ENCODE measurements at places on chromosomes 16 and 17.
A peak's percentile ranks its signal among the peaks of the same experiment; 100 is the strongest.

GRCh38 chr17:10116267-10116666, 82.1 kb downstream of the GAS7 start:
- DNase-seq, result no peak

GRCh38 chr17:76106703-76107102, 3.1 kb upstream of the EXOC7 start:
- no peak for DNase-seq

- DNase-seq, result no peak
Observed at GRCh38 chr16:54911079-54911478, 19.6 kb upstream of the IRX5 start.

GRCh38 chr17:61837175-61838051, 25.9 kb downstream of the BRIP1 start:
- peak; percentile 54 for DNase-seq

- DNase-seq, result no peak
Observed at GRCh38 chr16:86317813-86318650, 192.3 kb upstream of the FOXF1 start.

GRCh38 chr17:62746941-62747340, 61.2 kb downstream of the MARCHF10 start:
- DNase-seq, result no peak

GRCh38 chr17:81488276-81488860, 24.2 kb downstream of the ACTG1 start:
- no peak for DNase-seq

DNA sequence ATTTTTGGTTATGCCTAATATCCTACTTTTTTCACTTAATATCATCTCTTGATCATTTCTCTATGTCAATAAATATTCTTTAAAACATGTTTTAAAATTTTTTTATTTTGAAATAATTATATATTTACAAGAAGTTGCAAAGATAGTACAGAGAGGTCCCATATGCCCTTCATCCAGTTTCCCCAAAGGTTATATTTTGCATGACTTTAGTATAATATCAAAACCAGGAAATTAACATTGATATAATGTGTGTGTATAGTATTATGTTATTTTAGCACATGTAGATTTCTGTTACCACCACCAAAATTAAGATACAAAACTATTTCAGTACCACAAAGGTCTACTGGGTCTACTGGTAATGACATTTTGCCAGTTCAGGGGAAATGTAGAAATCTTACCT, 60.7 kb downstream of the EFCAB5 start:
- DNase-seq, result no peak

DNA sequence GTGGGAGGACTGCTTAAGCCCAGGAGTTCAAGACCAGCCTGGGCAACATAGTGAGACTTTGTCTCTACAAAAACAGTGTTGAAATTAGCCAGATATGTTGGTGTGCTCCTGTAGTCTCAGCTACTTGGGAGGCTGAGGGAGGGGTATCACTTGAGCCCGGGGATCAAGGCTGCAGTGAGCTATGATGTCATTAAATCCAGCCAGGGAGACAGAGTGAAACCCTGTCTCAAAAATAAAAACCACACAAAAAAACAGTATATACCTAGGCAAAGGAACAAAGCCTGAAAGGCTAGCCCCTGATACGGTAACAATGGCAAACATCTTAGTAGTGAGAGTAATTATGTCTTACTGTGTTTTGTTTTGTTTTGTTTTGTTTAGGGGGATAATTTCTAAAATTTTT, 38.0 kb downstream of the TOM1L2 start:
- DNase-seq, result no peak

GRCh38 chr17:30717291-30718098, 107.0 kb downstream of the CRLF3 start:
- DNase-seq, result no peak

DNA sequence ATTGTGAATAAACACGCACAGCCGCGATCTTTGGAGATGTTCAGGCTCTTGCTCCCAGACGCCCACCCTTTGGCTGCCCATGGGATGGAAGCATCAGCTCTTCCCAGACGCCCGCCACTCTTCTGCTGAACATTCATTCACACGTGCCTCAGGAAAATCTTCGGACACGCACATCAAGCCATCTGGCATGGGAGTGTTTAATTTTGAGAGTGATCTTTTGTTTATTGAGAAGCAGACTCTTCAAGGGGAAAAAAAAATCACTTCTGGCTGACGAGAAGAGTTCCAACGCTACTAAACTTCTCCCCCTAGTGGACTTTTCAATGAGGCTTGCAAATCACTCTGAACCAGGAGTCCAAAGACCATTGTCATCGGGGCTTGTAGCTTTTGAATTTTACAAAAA, 62.0 kb upstream of the NUDT7 start:
- no peak for DNase-seq

- DNase-seq, result peak; percentile 61
Observed at GRCh38 chr17:59331929-59332748, 684 bp downstream of the YPEL2 start.

GRCh38 chr17:17072546-17072945, 30.3 kb downstream of the MPRIP start:
- DNase-seq, result no peak

DNA sequence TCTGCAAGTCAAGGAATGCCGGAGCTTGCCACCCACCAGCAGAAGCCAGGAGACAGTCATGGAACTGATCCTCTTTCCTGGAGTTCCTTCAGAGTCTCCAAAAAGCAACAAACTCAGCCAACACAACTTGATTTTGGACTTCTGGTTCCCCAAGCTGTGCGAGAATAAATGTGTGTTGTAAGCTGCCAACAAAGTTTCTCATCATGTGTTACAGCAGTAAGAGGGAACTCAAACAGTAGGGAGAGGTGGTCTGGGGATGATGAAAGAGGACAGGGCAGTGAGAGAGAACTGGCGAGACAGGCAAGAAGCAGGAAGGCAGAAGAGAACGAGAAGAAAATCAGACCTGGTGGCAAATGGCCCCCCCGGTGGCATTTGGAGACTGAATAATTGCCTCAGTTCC, 204.9 kb downstream of the MAF start:
- DNase-seq, result no peak

DNA sequence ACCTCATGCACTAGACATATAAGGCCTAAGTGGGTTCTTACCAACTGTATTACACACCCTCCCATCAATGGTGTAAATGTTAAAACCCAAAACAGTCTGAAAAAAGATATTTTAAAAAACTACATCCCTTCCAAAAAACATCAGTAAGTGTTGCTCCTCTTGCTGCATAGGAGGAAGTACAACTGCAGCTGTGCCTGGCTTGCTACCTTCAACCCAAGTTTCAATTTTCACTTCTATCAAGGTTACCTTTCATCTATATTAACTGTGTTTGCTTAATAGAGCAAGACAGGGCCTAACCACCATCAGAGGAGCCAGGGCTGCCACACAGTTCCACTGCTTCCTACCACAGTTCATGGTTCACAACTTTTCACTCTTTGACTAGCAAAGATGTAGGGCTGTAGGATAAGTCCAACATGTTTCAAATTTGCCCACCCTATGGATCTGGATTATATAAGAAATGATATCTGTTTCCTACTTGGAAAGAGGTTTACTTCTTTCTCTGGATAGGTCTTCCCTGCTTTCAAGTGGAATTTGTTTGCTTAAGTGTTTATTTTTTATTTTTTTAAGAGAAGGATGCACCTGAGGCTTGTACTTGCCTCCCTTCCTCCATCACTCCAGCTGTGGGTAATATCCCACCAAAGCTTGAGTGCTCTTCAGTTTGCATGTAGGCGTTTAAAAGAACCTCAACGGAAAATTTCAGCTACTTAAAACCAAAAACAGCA, 56.7 kb downstream of the GRB7 start:
- DNase-seq, result peak; percentile 37

GRCh38 chr17:82239926-82240505, 11.2 kb downstream of the SLC16A3 start:
- DNase-seq, result no peak

DNA sequence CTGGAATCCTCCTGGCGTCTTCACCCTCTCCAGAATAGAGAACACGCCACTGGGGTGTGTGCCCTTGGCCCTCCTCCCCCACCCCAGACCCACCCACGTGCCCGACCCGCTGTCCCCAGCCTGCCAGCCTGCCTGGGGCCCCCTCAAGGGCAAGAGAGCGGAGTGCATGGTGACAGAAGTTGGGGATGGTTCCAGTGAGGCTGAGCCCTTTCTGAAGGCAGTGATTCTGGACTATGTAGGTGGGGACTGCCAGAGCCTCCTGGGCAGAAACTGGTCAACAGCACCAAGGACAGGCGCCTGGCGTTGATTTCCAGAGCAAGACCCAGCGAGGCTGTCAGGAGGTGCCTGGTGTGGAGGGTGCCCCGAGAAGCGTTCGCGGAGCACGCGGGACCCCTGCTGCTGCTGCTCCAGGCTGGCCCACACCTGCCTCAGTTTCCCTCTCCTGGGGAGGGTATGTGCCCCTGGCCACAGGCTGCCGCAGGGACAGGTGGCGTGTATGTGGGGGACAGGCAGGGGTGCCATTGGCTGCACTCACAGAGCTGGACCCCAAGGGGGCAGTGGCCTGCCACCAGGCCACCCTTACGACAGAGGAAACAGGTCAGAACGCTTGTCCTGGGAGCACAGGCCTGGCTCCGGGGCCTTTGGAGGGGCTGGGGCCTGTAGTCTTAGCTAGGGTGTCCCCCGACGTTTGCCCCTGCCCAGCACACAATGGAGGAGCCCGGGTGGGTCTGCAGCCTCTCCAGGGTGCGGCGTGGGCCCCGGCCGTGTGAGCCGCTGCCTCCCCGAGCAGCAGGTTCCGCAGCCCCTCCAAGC, 1.2 kb downstream of the SSTR5 start:
- no peak for DNase-seq

GRCh38 chr17:58275417-58275816, 5.3 kb downstream of the MPO start:
- DNase-seq, result no peak

- no peak for DNase-seq
Observed at GRCh38 chr16:89067677-89068443, 25.8 kb upstream of the ACSF3 start.

DNA sequence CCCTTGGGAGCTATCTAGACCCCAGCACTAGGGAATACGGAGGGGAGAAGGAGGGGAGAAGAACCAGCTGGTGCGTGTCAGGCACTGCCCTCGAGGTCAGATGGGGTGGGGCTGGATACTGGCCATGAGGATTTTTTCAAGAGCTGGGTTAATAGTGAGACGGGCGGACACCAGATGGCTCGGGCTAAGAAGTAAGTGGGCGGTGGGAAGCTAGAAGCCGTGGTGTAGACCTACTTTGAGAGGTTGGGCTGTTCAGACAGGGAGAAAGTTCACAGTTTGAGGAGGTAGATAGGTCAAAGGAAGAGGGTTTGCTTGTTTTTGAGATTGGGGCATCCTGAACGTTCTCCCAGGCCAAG, 303.8 kb downstream of the SEC14L1 start:
- DNase-seq, result no peak

DNA sequence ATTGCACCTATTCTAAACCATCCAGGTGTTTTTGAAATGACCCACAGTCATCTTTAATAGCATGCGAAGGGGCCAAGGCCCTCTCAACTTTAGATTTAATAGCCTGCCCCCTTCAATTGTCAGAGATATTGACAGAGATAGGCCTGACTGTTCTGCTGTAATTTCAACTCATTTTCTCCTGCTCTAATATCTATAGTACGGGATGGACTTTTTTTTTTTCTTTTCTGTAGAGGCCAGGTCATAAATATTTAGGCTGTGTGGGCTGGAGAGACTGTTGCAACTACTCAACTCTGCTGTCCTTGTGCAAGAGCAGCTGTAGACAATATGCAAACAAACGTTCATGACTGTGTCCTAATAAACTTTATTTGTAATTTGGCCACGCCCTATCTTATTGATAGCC, 24.7 kb upstream of the KRT20 start:
- no peak for DNase-seq

GRCh38 chr17:37791447-37792399, 46.9 kb upstream of the HNF1B start:
- DNase-seq, result peak; percentile 47

- no peak for DNase-seq
Observed at GRCh38 chr17:32015245-32016013, 8.2 kb downstream of the LRRC37B start.

GRCh38 chr16:87570938-87571867, 31.1 kb upstream of the JPH3 start:
- DNase-seq, result peak; percentile 41

DNA sequence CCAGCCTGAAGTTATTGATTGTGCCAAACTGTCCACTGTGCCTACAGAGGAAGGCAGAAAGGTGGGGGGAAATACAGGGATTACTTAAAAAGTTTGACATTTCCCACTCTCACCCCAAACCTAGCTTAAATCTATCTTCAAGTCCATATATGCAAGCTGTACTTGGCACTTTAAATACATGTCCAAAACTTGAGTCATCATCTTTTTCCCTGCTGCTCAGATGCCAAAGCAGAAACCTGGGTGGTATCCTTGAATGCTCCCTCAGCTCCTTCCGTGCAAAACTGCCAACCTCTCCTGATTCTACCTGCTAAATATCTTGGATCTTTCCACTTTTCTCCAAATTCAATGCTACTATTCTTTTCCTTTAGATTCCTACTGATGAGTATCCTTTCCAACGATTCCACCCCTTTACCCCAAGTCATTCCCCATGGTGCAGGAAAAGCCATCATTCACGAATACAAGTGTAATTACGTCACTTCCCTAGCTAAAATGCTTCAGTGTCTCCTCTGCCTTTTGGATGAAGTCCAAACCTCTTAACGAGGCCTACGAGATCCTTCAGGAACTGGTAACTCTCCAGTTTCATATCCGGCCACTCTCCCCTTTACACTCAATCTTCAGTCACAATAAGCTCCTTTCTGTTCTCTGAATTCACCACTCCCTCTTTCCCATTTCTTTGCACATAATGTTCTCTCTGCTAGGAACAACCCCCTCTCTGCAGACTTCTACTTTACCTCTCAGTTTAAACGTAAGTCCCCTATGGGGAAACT, 9.3 kb downstream of the BECN1 start:
- no peak for DNase-seq

GRCh38 chr17:28613931-28614381, at the start of gene RSKR:
RSKR (minus strand) TSS chr17:28614185; CDS start chr17:28614161, 24 bp downstream.
- no peak for DNase-seq

GRCh38 chr17:4247971-4248388, 15.8 kb downstream of the ANKFY1 start:
- no peak for DNase-seq

GRCh38 chr17:74016461-74016860, 187.0 kb upstream of the RPL38 start:
- no peak for DNase-seq

GRCh38 chr17:73890831-73891405, 246.7 kb upstream of the SDK2 start:
- DNase-seq, result no peak

GRCh38 chr16:78583441-78583840, 484.0 kb downstream of the WWOX start:
- no peak for DNase-seq

GRCh38 chr17:71315568-71315967, 805.3 kb upstream of the SOX9 start:
- DNase-seq, result no peak
